ENCODE measurements at places on chromosomes 16 and 17. TPM values are rescaled to one million over a fixed set of nuclear protein-coding genes. Genes with fewer than 3 reads are reported as not detected.

- peaks cover 22% of the 10 kb centered on the region for H3K4me1 ChIP-seq
- no peak for DNase-seq
- H3K36me3 ChIP-seq, result no peaks in the 10 kb centered on the region
- no peak overlapping the region for H3K4me3 ChIP-seq
- no peak overlapping the region for H3K27ac ChIP-seq
These were observed 51.7 kb downstream of the WNT3 start for GRCh38 chr17:46766493-46767491.

GRCh38 chr16:50253514-50253910 is 12.8 kb upstream of the ADCY7 start:
- no peak for DNase-seq
- H3K27me3 ChIP-seq, result no peaks in the 10 kb centered on the region
- no peaks in the 10 kb centered on the region for H3K36me3 ChIP-seq
- H3K4me3 ChIP-seq, result no peak overlapping the region
- peaks cover 7% of the 10 kb centered on the region for H3K4me1 ChIP-seq
- no peak overlapping the region for H3K27ac ChIP-seq

DNA sequence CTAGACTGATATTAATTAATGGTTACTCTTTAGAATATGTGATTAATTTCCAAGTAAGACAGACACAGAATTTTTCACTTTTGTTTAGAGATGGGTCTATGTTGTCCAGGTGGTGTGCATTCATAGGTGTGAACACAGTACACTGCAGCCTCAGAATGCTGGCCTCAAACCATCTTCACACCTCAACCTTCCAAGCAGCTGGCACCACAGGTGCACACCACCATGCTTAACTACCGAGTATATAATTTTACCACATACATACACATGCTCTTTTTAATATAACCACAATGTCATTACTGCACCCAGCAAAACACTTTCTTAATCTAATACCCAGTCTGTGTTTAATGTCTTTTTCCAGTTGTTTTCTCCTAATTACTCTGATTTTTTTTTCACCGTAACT is 23.9 kb downstream of the N4BP1 start:
- no peaks in the 10 kb centered on the region for H3K36me3 ChIP-seq
- H3K4me1 ChIP-seq, result peaks cover 27% of the 10 kb centered on the region
- H3K27me3 ChIP-seq, result no peaks in the 10 kb centered on the region
- no peak for DNase-seq

- H3K36me3 ChIP-seq, result no peaks in the 10 kb centered on the region
- no peak overlapping the region for H3K27ac ChIP-seq
- DNase-seq, result no peak
- H3K4me3 ChIP-seq, result no peak overlapping the region
- no peaks in the 10 kb centered on the region for H3K4me1 ChIP-seq
These were observed 39.8 kb downstream of the TLE7 start for GRCh38 chr16:71402007-71402406.

SCN4A gene
- total RNA-seq, result 0.71 TPM

DNA sequence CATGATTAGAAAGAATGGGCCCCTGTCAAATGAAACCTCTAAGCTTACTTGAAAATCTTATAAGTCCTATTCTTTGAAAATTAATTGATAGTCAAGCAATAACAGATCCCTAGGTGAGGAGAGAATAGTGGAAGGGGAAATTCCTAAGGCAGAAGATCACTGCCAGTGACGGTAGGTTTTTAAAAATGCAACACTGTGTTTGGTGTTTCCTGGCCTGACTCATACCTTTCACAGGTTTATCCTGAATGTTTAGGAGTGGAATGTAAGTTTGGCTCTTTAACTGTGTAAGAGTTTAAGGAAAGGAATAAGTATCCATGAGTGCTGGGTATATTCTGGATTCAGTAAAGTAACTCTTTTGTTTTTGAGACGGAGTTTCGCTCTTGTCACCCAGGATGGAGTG is 23.8 kb downstream of the HAPSTR1 start:
- H3K27ac ChIP-seq, result no peak overlapping the region
- peaks cover 87% of the 10 kb centered on the region for H3K4me1 ChIP-seq
- H3K36me3 ChIP-seq, result peaks cover 5% of the 10 kb centered on the region
- H3K27me3 ChIP-seq, result no peaks in the 10 kb centered on the region
- H3K4me3 ChIP-seq, result no peak overlapping the region

CCL11 gene
- 2.0 TPM for total RNA-seq

GRCh38 chr17:47870056-47870455 is 19.1 kb upstream of the SP6 start:
- no peak overlapping the region for H3K4me3 ChIP-seq
- no peak overlapping the region for H3K27ac ChIP-seq
- H3K27me3 ChIP-seq, result peaks cover 14% of the 10 kb centered on the region
- H3K4me1 ChIP-seq, result peaks cover 9% of the 10 kb centered on the region

DNA sequence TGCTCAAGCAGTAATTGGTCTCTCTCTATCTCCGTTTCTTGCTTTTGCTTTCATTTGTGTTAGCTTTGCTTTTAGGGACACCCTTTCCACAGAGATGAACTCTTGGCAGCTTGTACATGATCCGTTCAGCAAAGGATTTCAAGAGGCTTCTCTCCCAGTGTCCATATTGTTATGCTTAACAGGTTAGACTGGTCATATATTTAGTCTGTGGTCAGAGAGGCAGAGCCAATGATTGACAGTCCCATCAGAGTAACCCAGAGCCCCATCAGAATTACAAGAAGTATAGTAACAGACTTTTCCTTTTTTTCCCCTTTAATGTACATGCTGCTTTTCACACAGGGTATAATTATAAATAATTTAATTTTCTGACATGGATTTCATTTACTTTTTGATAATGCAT is 34.4 kb downstream of the GDPD1 start:
- H3K4me3 ChIP-seq, result no peak overlapping the region
- H3K4me1 ChIP-seq, result no peaks in the 10 kb centered on the region
- no peaks in the 10 kb centered on the region for H3K27me3 ChIP-seq
- no peak for DNase-seq
- H3K36me3 ChIP-seq, result peaks cover 6% of the 10 kb centered on the region

DNA sequence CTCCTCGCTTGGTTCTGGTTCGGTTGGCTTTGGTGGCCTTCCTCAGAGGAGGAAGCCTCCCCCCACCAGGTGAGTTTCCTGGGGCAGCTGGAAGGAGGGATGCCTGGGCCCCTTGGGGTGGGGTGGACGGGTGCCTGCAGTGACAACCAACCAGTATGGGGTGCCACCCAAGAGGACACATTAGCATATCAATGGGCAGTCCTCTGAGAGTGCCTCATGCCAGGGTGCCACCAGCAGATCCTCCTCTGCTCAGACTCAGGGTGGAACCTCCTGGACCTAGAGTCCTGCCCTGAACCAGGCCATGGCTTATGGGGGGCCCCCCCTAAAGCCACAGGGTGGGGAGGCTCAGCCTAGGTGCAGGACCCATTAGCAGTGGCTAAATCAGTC is 2.7 kb downstream of the PPP1R1B start:
- H3K4me3 ChIP-seq, result no peak overlapping the region
- H3K36me3 ChIP-seq, result no peaks in the 10 kb centered on the region
- peaks cover 83% of the 10 kb centered on the region for H3K27me3 ChIP-seq
- DNase-seq, result no peak

DNA sequence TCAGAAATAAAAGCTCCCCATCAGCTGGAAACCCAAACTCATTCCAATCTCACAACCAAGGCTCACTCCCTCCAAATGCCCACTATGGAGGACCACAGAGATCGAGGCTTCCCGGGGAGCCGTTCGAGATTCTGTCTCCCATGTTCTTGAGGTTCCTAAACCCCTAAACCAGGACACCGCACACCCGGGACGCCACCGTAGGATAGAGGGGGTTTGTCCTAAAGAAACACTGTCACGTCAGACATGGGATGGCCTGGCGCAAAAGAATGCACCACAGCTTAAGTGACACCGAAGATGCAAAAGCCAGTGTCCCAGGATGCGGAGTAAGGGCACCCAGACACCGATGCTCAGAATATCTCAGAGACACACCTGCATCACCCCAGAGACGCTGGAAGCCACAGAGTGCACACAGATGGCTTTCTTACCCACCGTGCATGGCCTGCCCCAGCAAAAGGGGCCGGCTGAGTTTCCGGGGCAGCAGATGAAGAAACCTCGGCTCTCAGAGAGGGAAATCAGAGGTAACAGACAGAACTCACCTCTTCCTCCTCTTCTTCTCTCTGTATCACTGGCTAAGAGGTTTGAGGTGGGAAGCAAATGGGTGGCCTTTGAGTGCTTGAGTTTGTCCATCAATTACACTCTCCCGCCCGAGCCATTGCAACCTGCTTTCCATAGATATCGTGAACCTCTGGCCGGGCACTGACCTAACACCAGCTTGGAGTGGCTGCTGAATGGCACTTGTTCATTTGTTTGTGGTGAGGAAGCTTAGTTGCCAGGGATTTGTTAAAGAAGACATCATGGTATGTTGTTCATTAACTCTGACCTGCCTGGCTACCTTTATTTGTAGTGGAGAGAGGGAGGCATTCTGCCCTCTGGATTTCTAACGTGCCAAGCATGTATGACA is 65.1 kb upstream of the TNRC6C start:
- H3K36me3 ChIP-seq, result no peaks in the 10 kb centered on the region
- DNase-seq, result no peak
- no peak overlapping the region for H3K27ac ChIP-seq

DNA sequence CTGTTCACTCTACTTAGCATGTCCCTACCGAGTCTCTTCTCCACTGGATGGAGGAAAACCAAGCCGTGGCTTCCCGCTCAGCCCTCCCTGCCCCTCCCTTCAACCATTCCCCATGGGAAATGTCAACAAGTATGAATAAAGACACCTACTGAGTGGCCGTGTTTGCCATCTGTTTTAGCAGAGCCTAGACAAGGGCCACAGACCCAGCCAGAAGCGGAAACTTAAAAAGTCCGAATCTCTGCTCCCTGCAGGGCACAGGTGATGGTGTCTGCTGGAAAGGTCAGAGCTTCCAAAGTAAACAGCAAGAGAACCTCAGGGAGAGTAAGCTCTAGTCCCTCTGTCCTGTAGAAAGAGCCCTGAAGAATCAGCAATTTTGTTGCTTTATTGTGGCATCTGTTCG is 2.8 kb upstream of the LPCAT2 start:
- no peaks in the 10 kb centered on the region for H3K36me3 ChIP-seq
- no peaks in the 10 kb centered on the region for H3K27me3 ChIP-seq
- no peak overlapping the region for H3K27ac ChIP-seq
- DNase-seq, result no peak

GRCh38 chr16:3074860-3075522 is 9.6 kb downstream of the IL32 start:
- no peaks in the 10 kb centered on the region for H3K36me3 ChIP-seq
- no peak overlapping the region for H3K4me3 ChIP-seq
- peaks cover 13% of the 10 kb centered on the region for H3K4me1 ChIP-seq
- no peak for DNase-seq
- H3K27ac ChIP-seq, result no peak overlapping the region

GRCh38 chr17:76277300-76278267 is 12.4 kb downstream of the UBALD2 start:
- H3K27me3 ChIP-seq, result no peaks in the 10 kb centered on the region
- no peak overlapping the region for H3K27ac ChIP-seq
- DNase-seq, result no peak

MEOX1 gene
- 10.3 TPM for total RNA-seq

DNA sequence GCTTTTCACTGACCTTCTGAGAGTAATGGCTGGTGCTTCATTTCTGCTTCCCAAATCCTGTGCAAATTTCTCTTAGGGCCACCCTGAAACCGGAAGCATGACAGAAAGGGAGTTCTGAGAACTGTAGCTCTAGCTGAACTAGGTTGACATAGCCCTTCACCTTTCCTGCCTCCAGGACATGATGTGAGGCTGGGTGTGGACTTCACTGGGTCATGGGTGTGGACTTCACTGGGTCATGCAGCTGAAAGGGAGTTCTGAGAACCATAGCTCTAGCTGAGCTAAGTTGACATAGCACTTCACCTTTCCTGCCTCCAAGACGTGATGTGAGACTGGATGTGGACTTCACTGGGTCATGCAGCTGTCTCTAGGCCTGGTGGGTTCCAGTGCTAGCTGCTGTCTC is 54.3 kb upstream of the NLRP1 start:
- H3K27ac ChIP-seq, result no peak overlapping the region
- no peaks in the 10 kb centered on the region for H3K4me1 ChIP-seq
- H3K4me3 ChIP-seq, result no peak overlapping the region
- H3K36me3 ChIP-seq, result no peaks in the 10 kb centered on the region
- H3K27me3 ChIP-seq, result no peaks in the 10 kb centered on the region

- H3K27me3 ChIP-seq, result no peaks in the 10 kb centered on the region
- H3K27ac ChIP-seq, result peak overlapping the region; percentile 86
- peaks cover 58% of the 10 kb centered on the region for H3K4me1 ChIP-seq
- H3K36me3 ChIP-seq, result no peaks in the 10 kb centered on the region
These were observed 448 bp downstream of the STAT5B start for GRCh38 chr17:42275527-42276358.

DNA sequence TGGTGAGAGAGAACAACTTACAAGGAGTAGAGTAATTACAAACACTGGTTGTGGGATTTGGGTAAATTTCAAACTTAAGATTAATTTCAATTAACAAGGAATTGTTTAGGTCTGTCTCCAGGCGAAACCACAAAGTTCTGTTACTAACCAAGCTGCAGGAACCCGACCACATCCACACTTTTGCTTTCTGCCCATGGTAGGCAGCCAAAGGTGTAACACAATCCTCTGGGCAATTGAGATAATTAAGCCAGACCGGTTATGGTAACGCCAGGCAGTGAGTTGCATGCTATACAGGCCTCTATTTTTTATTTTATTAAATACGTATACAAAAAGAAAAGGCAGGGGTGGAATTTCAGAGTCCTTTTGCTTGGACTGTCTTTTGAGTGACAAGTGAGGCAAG is 12.0 kb downstream of the KCNJ2 start:
- peaks cover under 1% of the 10 kb centered on the region for H3K36me3 ChIP-seq
- no peak for DNase-seq
- H3K27ac ChIP-seq, result no peak overlapping the region

GRCh38 chr17:34291721-34292348 is 6.3 kb downstream of the CCL11 start:
- H3K27me3 ChIP-seq, result no peaks in the 10 kb centered on the region
- no peak for DNase-seq
- no peaks in the 10 kb centered on the region for H3K4me1 ChIP-seq
- H3K4me3 ChIP-seq, result no peak overlapping the region
- H3K27ac ChIP-seq, result no peak overlapping the region

GRCh38 chr17:47946929-47947397 is 5.6 kb downstream of the PNPO start:
- H3K27me3 ChIP-seq, result no peaks in the 10 kb centered on the region
- peaks cover 65% of the 10 kb centered on the region for H3K4me1 ChIP-seq
- DNase-seq, result no peak
- peak overlapping the region; percentile 0 for H3K27ac ChIP-seq
- peaks cover 56% of the 10 kb centered on the region for H3K36me3 ChIP-seq

GRCh38 chr16:29825145-29826044 is 5.1 kb downstream of the MVP start:
- H3K27me3 ChIP-seq, result no peaks in the 10 kb centered on the region
- H3K4me1 ChIP-seq, result peaks cover 95% of the 10 kb centered on the region
- peak overlapping the region; percentile 74 for H3K27ac ChIP-seq
- DNase-seq, result no peak
- H3K4me3 ChIP-seq, result peak overlapping the region; percentile 36

SLFN14 gene
- total RNA-seq, result not detected

- no peak for DNase-seq
- no peak overlapping the region for H3K4me3 ChIP-seq
- no peak overlapping the region for H3K27ac ChIP-seq
- H3K27me3 ChIP-seq, result no peaks in the 10 kb centered on the region
- no peaks in the 10 kb centered on the region for H3K4me1 ChIP-seq
- H3K36me3 ChIP-seq, result peaks cover 62% of the 10 kb centered on the region
These were observed 95.4 kb upstream of the CACNG5 start for GRCh38 chr17:66739553-66739952.

- no peaks in the 10 kb centered on the region for H3K4me1 ChIP-seq
- DNase-seq, result no peak
- H3K4me3 ChIP-seq, result no peak overlapping the region
- no peaks in the 10 kb centered on the region for H3K27me3 ChIP-seq
- no peaks in the 10 kb centered on the region for H3K36me3 ChIP-seq
These were observed 326.9 kb downstream of the SLC39A11 start for GRCh38 chr17:72765368-72766153.

GRIN2A gene
- 3.3 TPM for total RNA-seq

ZCCHC14 gene
- total RNA-seq, result 12.9 TPM

GRCh38 chr17:73787076-73788059 is 143.1 kb upstream of the SDK2 start:
- H3K27ac ChIP-seq, result no peak overlapping the region
- peaks cover 13% of the 10 kb centered on the region for H3K4me1 ChIP-seq
- no peaks in the 10 kb centered on the region for H3K36me3 ChIP-seq

Measured in esophagus muscularis mucosa (tissue), 4 donors.